ENCODE measurements at places on chromosomes 6 and 20.

GRCh38 chr20:63394069-63394919 is 33.1 kb upstream of the CHRNA4 start:
- DNase-seq, result no peak

- peak; percentile 80 for DNase-seq
Measured at GRCh38 chr20:3744806-3745685, 12.6 kb downstream of the HSPA12B start.

DNA sequence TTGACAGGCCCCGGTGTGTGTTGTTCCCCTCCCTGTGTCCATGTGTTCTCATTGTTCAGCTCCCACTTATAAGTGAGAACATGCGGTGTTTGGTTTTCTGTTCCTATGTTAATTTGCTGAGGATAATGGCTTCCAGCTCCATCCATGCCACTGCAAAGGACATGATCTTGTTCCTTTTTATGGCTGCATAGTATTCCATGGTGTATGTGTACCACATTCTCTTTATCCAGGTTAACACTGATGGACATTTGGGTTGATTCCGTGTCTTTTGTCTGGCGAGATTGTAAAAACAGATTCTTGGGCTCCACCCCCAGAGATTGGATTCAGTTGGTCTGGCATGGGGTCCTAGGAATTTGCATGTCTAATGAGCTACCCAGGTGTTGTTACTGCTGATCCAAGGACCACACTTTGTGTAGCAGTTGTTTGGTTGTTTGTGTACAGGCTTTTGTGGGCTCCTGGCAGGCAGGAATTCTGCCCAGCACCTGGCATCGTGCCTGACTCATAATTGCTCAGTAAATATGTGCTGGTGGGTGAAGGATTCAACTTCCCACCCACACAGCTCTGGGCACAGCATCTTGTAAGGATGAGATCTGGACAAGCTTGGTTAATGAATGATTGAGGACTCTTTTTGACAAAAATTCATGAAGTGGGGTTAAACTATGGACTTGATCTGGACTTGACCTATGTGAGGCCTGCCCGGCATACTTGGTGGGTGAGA is 5.2 kb downstream of the TOX2 start:
- peak; percentile 13 for DNase-seq

GRCh38 chr6:30542404-30542725 is 13.9 kb downstream of the GNL1 start:
- no peak for DNase-seq

GRCh38 chr20:11799281-11799684 is 118.4 kb upstream of the BTBD3 start:
- DNase-seq, result peak; percentile 39

DNA sequence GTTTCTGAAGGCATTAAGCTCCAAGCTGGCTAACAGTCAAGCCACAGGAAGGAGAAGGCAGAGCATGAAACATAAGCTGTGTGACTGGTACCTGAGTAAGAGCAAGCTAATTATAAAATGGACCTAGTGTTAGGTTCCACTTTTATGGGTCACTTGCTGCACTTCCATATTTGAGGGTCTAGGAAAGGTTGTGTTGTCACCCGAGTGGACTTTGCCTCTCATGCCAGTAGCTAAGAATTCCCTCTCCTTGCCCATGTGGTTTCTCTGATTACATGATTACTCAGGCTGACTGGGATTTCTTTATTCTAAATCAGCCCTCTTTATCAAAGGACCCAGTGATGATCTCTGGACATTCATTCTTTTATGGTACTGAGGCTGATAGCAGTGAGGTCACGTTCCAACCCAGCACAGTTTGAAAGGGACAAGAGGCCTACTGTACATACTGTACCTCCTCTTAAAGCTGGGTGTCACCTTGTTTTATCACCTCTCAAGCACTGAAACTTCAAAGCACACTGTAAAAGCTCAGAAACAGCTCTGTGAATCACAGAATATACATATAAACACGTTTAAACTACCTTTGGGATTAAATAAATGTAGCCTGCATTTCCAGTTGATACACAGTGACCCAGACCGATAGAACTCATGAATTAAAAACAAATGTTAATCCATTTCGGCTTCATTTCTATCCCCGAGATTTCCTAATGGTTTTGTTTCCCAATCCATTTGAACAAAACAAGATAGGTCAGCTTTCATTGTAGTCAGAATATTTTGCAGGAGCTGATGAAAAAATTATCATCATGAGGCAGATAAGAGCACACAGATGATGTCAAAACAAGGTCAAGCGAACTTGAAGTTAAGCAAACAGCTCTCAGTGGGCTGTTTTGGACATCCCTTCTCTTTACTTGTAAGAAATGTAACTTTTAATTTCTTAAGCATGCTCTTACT is 96.5 kb downstream of the ALDH8A1 start:
- DNase-seq, result peak; percentile 79

GRCh38 chr6:137819740-137820139 is 47.3 kb upstream of the TNFAIP3 start:
- DNase-seq, result no peak

GRCh38 chr6:169019727-169020491 is 233.7 kb downstream of the THBS2 start:
- no peak for DNase-seq

DNA sequence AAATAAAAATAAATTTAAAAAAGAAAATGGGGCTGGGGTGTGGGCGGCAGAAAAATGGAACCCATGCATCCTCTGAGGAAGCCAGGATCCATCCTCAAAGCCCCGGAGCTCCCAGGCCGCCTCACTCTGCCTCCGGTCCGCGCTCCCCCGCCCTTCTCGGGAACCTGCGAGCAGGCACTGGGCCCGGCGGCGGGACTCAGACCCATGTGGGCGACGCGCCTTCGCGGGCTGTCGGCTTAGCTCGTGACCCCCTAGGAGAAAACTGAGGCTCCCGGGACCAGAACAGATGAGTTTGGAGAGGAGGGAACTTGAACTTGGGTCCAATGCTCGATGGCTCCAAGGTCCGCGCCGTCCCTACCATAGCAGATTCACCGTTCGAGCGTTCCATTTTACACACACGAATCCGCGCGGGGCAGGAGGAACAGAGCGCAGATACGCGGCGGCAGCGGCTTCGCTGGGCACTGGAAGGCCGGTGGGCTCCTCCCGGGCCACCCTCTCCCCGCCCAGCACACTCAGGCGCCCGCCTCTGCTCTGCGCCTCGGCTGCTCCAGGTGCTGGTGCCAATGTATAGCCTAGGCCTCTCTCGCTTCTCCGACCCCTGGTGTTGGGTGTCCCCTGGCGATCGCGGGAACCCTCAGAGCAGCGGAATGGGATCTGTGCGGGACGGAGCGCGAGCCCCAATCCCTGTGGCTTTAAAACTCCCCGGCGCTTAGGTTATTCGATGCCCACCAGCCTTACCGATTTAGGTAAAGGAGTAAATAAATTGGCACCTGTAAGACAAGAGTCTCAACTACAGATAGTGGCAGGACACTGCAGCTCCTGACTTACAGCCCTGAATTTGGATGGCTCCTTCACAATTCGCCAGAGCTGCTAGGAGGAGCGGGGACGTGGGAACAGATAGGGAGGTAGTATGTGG is 39.2 kb downstream of the DPPA5 start:
- no peak for DNase-seq

- DNase-seq, result no peak
Measured at GRCh38 chr6:63355632-63356031, 35.8 kb upstream of the LGSN start.

Measured in LoVo (cell line).